Stimulated activated CD4-positive, alpha-beta T cell treated with anti-CD3 and anti-CD28 coated beads, Interleukin-2, amount 100 ng/mL, for 48 hours (primary cell): ENCODE measurements at places on chromosomes 2 and 18.

- no peak for DNase-seq
Observed at GRCh38 chr2:106782681-106783080, 103.3 kb downstream of the ST6GAL2 start.

DNA sequence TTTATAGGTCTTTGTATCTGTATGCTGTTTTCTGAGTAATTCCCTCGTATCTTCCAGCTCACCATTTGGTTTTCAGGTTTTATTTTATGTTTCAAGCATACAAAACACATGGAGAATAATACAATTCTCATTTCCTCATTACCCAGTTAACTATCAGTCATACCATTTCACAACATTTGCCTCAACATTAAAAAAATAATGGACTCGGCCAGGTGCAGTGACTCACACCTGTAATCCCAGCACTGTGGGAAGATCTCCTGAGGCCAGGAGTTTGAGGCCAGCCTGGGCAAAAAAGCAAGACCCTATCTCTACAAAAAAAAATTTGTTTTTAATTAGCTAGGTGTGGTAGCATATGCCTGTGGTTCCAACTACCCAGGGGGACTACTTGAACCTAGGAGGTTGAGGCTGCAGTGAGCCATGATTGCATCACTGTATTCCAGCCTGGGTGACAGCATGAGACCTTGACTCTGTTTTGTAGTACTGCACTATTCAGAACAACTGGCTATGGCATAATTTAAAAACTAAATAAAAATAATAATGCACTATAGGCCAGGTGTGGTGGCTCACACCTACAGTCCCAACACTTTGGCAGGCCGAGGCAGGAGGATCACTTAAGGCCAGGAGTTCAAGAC lies 20.3 kb downstream of the NPC1 start:
- DNase-seq = no peak

DNA sequence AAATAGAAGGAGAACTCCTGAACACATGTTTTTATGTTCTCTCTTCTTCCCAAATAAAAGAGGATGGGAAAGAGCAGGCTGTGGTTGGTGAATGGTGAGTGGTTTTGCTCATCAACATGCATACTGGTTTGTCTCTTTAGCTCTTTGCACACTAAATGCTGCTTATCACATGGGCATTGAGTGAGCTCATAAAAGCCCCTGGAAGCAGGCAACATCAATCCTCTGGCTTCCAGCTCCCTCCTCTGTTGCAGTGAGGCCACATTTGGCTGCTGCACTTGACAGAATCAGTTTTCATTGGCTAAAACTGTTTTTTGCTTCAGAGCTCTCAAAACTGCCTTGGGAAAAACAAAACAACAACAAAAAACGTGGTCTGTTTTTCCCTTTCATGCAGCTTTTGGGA lies 1308.2 kb upstream of the NRXN1 start:
- DNase-seq = no peak

DNA sequence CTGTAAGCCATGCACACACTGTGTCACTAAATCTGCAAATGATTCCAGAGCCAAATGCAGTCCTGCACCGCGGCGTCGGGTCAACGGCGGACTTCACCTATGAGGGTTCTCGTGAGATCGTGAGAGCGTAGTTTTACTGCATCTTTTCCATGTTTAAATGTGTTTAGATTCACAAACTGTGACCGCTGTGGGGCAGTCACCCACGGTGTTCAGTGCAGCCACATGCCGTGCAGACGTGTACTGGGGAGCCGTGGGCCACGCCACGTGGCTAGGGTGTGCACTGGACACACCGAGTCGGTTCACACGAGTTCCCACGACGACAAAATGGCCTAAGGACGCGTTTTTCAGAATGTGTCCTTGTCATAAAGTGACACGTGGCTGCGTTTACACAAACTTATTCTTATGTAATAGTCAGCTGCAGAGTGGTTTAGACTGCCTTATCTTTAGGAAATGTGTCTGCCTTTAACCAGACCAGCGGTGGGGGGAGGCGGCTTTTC lies 34.1 kb downstream of the NFATC1 start:
- no peak for DNase-seq
